ENCODE measurements at places on chromosomes 1 and 21. TPM values are rescaled to one million over a fixed set of nuclear protein-coding genes. Genes with fewer than 3 reads are reported as not detected.
A peak's percentile ranks its signal among the peaks of the same experiment; 100 is the strongest.

GRCh38 chr1:226938903-226939437 is 1.1 kb upstream of the COQ8A start:
- DNase-seq = no peak

- no peak for DNase-seq
Measured at GRCh38 chr21:17738176-17738953, 80.8 kb downstream of the C21orf91 start.

DNA sequence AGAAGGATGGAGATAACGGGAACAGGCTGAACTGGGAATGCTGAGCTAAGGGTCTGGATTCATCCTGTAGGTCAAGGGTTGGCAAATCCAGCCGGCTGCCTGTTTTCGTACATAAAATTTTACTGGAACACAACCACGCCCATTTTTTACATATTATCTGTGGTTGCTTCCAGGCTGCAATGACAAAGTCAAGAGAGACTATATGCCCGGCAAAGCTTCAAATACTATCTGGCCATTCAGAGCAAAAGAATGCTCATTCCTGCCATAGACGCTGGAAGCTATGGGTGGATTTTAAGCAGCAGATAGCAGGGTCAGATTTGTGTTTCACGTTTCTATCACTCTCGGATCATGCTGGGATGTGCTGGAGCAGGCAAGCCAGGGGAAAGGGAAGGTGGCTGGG is 137.9 kb upstream of the EDN2 start:
- no peak for DNase-seq

GRCh38 chr21:35211782-35212181 is 162.7 kb upstream of the RUNX1 start:
- DNase-seq = no peak

- DNase-seq = no peak
Measured at GRCh38 chr1:8456308-8456912, 138.5 kb downstream of the SLC45A1 start.

DNA sequence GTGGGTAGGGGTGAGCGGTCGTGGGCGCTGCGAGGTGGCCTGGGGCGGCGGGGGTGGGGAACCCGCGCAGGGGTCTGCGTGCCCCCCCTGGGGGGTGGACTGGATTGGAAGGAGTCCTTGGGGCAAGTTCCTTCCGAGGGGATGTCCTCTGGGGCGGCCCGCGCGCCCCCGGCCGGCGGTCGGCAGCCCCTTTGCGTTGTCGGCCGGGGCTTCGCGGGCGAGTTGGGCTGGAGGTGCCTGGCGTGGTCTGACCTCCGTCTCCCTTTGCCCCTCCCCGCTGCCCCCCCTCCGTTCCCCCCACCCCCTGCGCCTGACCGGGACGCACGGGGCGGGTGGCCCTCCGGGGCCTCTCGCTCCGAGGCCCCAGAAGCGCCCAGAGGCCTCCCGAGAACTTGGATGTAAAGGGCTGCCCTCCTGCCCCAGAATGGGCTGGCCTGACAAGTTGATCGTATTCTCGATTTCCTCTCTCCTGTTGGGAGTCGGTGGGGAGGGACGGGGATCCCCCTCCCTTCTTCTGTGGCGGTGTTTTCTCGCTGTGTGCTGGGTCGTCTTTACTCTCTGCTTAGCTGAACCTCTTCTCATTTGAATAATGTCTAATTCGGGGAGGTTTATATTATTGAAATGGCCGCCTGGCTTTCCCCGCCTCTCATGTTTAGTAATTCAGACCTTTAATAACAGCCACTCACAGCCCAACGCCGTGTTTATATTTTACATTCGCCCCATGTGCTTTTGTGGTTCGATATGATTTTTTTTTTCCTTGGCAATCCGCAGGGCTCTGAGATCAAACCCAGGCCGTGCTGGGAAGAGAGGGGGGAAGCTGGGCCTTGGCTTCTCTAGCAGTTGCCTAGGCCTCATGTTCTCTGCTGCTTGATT is 1.3 kb downstream of the POU2F1 start:
- peak; percentile 53 for DNase-seq

DNA sequence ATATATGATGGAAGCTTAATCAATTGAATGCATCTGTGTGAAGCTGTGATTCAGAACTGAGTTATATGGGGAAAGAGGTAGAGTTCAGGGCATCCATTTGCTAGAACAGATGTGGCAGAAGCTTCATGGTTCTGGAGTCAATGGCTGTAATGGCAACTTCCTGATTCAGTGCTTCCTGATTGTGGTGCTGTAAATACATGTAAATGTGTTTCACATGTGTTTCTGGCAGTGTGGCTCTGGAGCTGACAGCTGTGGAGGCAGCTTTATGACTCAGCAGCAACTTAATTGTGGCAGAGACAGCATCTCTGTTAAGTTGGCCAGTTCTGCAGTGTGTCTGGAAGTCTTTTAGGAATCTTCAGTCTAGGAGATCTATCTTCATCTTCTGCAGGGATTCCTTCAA is 226.6 kb upstream of the ZRANB2 start:
- DNase-seq = peak; percentile 13

GRCh38 chr1:54987919-54988705 is 7.7 kb downstream of the TMEM61 start:
- no peak for DNase-seq

DNA sequence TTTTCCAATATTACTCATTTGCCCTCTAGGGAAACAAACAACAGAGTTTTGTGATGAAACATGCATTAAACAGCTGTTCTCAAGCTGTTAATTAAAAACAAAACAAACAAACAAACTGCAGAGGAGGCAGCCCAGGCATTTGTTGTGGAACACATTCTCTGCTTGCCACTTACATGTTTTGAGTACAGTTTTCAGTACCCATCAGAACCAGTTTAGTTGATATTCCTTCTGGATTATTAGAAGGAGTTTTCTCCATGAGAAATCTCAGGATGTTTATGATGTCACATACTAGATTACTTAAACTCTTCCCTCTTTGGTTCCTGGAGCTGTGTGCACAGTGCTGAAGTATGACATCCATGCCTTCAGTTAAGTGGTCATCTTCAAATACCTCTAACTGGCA is at the start of gene OR2T6:
Gene OR2T6, plus strand, starts transcription at position 301 of the 400 bp plus-strand sequence. CDS start 11,863 bp downstream, outside the sequence.
- DNase-seq = no peak

GRCh38 chr1:147605591-147605990 is 64.3 kb downstream of the BCL9 start:
- DNase-seq = no peak

RGL1 gene
- 61.0 TPM for total RNA-seq

ATP6V1G3 gene
- total RNA-seq = not detected

KCNA2 gene
- 7.0 TPM for total RNA-seq

IL20 gene
- total RNA-seq = 0.47 TPM

SETDB1 gene
- total RNA-seq = 51.5 TPM

LIN28A gene
- total RNA-seq = not detected
